Fibroblast of skin of right quadriceps (primary cell): ENCODE measurements at places on chromosomes 2 and 18.
A peak's percentile ranks its signal among the peaks of the same experiment; 100 is the strongest.

GRCh38 chr2:196244516-196244915 is 73.1 kb upstream of the STK17B start:
- no peak for DNase-seq

DNA sequence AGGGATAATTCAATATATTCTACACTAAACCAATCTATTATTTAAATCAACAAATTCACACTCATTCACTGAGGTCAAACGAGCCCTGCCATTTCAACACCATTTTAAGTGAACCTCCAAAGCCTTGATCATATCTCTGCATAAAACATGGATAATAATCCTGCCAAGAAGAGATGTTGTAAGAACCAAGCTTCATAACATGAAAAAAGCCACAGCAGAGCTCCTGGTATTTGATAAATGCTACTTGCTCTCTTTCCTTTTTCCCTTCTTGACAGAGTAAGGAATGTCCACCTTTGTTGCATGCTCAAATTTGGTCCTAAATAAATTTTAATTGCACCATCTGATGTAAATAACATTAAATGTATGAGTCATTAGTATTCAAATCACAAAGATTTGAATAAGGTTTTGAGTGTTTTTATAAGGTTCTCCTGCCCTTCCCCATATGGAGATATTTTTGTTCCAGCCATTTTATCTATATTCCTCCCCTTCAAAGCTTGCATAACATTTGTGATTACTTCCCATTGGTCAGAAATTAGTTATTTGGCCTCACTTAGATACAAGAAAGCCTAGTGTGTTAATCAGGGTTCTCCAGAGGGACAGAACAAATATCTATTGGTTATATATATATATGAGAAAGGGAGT is 318.8 kb downstream of the RND3 start:
- DNase-seq: peak; percentile 86

GRCh38 chr2:19900931-19901441 is 797 bp downstream of the TTC32 start:
- DNase-seq: peak; percentile 8

GRCh38 chr2:99928470-99929053 is 213.8 kb downstream of the AFF3 start:
- DNase-seq: no peak

- peak; percentile 41 for DNase-seq
Measured at GRCh38 chr18:8424917-8425725, 184.1 kb upstream of the RAB12 start.

DNA sequence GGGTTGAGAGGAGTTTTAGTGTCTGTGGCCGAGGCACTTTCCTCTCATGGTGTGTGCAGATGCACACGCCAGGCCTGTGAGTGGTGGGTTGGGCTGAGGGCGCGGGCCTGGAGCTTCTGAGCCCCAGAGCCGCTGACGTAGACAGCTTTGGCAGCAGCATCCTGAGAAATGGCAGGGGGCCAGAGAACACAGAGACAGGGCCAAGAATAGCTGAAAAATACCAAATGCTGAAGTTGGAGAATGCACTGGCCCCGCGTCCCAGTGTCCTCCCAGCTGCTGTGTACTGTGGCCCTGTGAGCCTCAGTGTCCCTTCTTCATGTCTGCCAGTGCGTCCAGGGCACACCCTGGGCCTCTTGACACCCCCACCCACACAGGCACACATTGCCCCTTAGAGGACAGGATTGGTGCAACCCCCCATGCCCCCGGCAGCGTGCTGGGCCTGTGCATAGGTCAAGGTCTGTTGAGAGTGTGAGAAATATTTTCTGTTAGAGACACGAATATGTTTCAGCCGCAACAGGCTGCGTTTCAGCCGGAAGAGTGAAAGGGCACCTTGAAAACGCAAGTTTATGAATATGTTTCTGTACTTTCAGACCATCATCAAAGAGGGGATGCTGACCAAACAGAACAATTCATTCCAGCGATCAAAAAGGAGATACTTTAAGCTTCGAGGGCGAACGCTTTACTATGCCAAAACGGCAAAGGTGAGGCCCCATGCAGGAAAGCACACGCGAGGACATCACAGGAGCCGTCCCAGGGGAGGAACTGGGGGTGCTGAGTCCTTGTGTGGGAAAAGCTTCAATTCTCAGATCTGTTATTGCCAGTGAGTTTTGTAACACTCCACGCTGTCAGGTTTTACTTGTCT is 33.6 kb downstream of the DGKD start:
- peak; percentile 93 for DNase-seq

GRCh38 chr2:226795281-226796011 is 4.2 kb downstream of the IRS1 start:
- no peak for DNase-seq

GRCh38 chr2:232615339-232615738 is 18.1 kb upstream of the EFHD1 start:
- no peak for DNase-seq

DNA sequence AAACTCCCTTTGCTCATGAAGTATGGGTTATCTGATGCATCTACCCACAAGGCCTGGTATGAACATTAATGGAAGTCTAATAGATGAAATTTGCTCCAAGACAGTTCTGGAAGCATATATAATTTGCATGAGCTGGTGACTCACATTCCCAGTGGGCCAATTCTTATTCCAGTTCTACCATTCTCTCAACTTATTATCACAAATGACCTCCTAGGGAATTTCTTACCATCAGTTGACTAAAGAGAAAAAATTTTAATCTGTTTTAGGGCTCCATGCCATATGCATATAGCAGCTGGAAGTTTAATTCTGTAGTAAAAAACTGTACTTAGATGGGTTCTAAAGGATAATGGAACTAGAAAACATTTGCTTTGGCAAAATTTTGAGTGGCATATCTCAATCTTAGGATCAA is 165.2 kb upstream of the COL3A1 start:
- peak; percentile 98 for DNase-seq

GRCh38 chr2:180494286-180494685 is 486.1 kb upstream of the UBE2E3 start:
- DNase-seq: no peak

DNA sequence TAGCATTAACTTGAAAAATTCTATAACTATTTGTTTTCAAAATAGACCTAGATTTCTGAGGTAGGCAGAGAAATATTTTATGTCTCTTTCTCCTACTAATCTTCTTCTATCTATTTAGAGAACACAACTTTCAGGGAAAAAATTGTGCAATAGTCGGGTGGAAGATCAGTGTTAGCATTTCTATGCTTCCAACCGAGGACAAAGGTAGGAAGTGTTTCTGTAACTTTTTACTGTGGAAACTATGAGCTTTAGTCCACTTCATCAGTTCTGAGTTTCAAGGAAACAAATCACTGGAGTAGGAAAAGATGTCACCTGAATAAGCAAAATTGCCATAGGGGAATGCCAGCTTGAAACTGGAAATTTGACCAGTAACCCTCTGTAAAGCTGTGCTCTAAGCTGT is 207.7 kb upstream of the CTAGE1 start:
- no peak for DNase-seq

DNA sequence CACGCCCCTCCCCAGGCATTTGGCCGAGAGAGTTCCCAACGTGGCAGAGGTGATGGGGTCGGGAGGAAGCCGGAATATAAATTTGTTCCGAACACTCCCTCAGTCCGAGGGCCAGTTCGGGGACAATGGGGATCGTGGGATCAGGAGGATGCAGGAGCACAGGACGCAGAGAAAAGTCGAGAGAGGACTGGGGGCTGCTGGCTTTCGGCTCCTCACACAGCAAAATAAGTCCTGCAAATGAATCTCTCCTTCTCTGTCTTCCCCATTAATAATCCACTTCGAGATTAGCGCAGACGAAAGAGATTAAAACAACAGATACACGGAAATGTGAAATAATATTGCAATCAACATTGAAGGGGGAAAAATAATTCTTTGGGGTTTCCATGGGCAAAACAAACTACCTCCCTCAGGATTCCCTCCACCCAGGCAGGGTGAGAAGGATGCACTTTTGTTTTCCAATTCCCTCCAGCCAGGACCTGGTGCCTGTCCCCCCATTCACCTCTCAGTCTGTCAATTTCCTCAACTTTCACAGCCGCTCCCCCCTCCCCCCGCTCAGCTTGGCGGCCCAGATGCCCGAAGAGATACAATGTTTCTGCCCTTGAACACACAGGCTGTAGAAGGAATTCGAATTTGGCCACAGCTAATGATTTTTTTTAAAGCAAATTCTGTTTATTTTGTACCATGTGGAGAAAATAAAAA is 3.1 kb upstream of the ZEB2 start:
- DNase-seq: no peak

DNA sequence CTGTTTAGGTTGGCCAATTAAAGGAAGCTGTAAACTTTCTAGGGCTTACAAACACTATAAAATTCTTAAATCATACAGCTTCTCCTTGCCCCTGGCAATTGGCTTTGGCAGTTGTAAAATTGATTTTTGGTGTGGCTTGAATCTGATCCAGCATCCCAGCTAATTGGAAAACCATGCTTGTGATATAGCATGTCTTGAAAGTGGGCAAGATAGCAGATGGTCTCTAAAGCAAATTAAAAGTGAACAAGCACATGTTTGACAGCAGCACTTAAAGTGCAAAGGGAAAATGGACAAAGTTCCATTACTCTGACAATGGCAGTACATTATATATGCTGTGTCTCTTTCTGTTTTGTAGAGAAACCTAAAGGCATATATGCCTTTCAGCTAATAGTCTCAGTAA is 302.9 kb upstream of the NXPH2 start:
- no peak for DNase-seq

- no peak for DNase-seq
Measured at GRCh38 chr2:151325581-151326095, 31.8 kb upstream of the TNFAIP6 start.

DNA sequence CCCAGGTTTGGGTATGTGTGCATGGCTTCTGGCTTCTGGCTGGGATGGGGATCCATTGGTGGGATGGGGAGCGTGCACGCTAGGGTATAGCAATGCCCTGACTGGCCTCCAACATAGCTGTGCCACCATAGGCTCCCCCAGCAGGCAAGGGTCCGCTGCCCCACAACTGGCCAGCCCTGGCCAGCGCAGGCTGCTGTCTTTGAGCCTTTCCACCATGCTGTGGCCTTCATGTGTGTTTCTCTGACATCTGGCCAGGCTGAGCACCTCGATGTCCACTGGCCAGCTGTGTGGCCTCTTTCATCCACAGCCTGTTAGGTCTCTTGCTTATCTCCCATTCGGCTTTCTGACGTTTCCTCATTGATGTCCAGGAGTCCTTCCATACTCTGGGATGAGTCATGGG is 231.3 kb downstream of the NDUFA10 start:
- no peak for DNase-seq

DNA sequence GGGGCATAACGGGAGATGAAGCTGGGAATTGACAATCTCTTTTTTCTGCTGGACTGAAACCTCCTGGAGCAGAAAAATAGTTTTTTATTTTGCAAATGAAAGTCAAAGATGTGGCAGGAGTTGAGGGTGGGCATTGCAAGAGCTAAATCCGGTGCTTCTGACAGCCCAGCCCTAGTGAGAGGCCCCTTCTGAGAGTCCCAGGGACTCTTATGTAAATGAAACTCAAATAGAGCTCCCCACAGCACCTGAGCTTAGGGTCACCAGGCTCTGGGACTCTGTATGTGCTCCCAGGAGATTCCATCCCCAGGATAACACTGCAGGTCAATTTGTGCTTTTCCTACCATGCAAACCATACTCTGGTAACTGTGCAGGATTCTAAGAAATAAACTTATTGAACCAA is 192.8 kb downstream of the ANKRD30B start:
- DNase-seq: no peak

- DNase-seq: no peak
Measured at GRCh38 chr18:37654731-37655369, 89.3 kb upstream of the CELF4 start.

DNA sequence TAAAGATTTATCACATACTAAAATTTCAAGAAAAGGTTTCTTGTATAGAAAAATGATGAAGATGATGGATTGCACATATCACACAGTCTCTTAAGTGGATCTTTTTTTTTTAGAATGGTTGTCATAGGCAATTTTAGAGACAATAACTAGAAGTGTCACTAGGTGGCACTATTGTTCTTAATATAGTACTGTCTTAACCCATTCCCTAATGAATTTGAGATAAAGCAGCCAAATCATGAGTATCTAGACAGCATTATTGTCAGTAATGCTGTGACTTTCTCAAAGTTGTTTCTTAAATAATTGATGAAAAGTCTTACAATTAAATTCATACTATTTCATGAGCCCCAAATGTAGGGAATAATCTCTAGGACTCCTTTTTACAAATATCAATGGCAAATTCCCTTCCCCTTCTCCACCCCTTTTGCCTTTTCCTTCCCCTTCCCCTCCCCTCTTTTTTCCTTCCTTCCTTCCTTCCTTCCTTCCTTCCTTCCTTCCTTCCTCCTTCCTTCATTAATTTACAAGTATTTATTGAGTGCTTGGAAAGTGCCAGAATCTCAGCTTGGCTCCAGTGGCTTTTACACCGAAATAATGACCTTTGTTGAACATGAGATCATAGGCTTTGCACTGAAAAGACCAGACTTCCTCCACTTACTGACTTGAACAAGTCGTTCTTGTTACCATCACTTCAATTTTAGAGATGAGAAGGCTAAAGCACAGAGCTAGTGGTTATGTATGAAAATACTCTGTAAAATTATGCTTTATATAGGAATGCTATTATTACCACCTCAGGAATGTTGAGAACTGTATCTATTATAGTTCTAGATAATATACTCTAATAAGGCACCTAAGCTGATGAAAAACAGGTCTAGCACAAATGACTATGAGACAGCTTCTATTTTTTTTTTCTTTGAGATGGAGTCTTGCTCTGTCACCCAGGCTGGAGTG is 19.8 kb downstream of the MYL12B start:
- DNase-seq: peak; percentile 80

DNA sequence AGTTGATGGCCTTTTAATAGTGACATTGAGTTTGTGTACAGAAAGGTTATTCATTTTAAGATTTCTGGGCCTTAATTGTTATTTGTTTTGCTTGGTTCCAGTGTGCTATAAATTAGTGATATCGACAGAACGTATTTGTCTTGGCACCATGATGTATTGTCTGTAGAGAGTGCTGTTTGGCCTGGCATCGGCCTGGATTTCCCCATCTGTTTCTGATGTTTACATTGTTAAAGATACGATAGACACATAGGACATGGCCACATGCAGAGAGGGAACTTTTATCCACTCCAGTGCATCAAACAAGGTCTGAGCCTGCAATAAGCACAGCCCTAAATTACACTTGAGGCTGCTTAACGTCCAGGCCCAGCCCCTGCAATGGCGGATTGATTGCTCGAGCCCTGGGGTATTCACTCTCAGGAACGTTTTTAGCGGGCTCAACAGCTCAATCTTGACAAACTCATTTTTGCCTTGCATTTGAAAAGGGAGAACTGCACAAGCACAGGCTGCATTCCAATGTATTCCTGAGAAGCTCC is 144.7 kb downstream of the SLC4A3 start:
- DNase-seq: no peak
